ENCODE measurements at places on chromosomes 2 and 18. TPM values are rescaled to one million over a fixed set of nuclear protein-coding genes. Genes with fewer than 3 reads are reported as not detected.

NLRC4 gene
- polyA plus RNA-seq, result 1.3 TPM

SMCHD1 gene
- polyA plus RNA-seq, result 22.1 TPM

EXOC6B gene
- 17.0 TPM for polyA plus RNA-seq

CPLX4 gene
- not detected for polyA plus RNA-seq

CPS1 gene
- polyA plus RNA-seq, result 230 TPM

ZC3H6 gene
- polyA plus RNA-seq, result 2.9 TPM

SMPD4 gene
- polyA plus RNA-seq, result 50.1 TPM

MC2R gene
- not detected for polyA plus RNA-seq

SCYGR7 gene
- polyA plus RNA-seq, result not detected

MERTK gene
- polyA plus RNA-seq, result 4.9 TPM

SLC8A1 gene
- 103 TPM for polyA plus RNA-seq

POTEI gene
- 2.0 TPM for polyA plus RNA-seq

AOX1 gene
- polyA plus RNA-seq, result not detected

CAVIN2 gene
- polyA plus RNA-seq, result 1.0 TPM

SLC30A3 gene
- polyA plus RNA-seq, result 139 TPM

FNDC4 gene
- 51.2 TPM for polyA plus RNA-seq

CIDEA gene
- not detected for polyA plus RNA-seq

LIMS1 gene
- 29.8 TPM for polyA plus RNA-seq

TUBB8B gene
- polyA plus RNA-seq, result not detected

NOP58 gene
- polyA plus RNA-seq, result 72.8 TPM

RASGRP3 gene
- polyA plus RNA-seq, result 46.3 TPM

OR6B2 gene
- polyA plus RNA-seq, result not detected

GMCL1 gene
- 22.8 TPM for polyA plus RNA-seq

UGT1A4 gene
- not detected for polyA plus RNA-seq

GALNT13 gene
- 2.2 TPM for polyA plus RNA-seq

All from cardiac muscle cell (in vitro differentiated cells and primary cell).